ENCODE measurements at places on chromosomes 5 and 9.

GRCh38 chr9:110351009-110351467 lies 13.4 kb upstream of the TXNDC8 start:
- no peak for DNase-seq

DNA sequence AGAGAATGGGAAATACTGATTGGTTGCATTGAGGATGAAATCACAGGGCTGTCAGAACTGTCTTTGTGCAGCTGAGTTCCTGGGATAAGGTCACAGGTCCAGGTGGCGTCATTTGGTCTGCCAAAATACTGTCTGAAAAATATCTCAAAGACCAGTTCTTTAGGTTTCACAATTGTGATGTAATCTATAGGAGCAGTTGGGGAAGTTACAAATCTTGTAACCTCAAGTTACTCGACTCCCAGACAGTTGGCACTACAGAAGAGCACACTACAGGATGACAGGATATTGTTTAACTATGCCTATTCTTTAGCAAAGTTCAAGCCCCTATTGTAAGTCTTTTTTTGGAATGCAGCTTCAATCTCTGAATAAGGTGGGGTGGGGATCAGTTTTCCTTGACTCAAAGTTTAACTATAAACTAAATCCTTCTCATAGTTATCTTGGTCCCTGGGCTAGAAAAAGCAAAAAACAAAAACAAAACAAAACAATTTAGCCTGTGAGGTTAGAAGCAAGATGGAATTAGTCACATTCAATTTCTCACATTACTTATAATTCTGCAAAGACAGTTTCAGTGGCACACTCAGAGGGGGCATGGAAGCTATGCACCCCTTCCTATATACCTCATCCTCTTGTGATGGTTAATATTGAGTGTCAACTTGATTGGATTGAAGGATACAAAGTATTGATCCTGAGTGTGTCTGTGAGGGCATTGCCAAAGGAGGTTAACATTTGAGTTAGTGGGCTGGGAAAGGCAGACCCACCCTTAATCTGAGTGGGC lies 276.0 kb downstream of the AUH start:
- no peak for DNase-seq

GRCh38 chr9:125246261-125246667 lies 5.1 kb upstream of the HSPA5 start:
- DNase-seq, result no peak

GRCh38 chr9:21967169-21967568 lies 27.0 kb downstream of the CDKN2A start:
- no peak for DNase-seq

DNA sequence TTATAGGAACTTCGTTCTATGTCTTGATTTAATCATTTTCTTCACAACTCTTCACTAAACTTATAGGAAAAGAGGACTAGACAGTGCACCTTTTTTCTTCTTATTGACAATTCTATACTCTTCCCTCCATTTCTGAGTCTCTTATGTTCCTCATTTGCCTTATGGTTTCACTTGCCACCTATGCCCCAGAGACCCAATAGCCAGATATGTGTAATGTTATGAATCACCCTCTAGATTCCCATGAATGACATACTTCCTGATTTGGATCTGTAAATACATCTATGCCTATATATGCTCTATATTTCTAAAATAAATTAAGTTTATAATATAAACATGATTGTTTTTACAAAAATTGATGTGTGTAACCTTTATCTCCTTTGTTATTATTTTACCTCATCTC lies 514.1 kb upstream of the MEF2C start:
- no peak for DNase-seq

DNA sequence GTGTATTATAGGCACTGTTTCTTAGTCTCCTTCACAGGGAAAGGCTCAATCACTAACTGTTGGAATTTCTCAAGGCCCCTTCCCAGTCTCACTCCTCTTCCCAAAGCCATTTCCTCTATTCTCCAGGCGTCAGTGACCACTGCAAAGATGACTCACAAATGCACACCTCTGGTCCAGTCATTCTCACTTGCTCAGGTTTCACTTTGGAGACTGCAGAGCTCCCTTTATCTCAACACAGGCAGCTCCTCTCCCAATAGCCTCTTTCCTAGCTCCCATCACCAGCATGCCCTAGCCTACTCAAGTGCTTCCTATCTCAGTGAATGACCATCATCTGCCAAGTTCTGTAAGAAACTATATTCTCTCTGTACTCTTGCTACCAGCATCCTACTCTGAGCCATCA lies 323.6 kb downstream of the NTRK2 start:
- no peak for DNase-seq

GRCh38 chr5:86981898-86982297 lies 285.8 kb upstream of the RASA1 start:
- DNase-seq, result no peak

- DNase-seq, result no peak
Measured at GRCh38 chr5:122967085-122967484, 69.4 kb downstream of the PPIC start.

GRCh38 chr9:87673446-87674120 lies 52.3 kb upstream of the CTSL start:
- DNase-seq, result no peak

DNA sequence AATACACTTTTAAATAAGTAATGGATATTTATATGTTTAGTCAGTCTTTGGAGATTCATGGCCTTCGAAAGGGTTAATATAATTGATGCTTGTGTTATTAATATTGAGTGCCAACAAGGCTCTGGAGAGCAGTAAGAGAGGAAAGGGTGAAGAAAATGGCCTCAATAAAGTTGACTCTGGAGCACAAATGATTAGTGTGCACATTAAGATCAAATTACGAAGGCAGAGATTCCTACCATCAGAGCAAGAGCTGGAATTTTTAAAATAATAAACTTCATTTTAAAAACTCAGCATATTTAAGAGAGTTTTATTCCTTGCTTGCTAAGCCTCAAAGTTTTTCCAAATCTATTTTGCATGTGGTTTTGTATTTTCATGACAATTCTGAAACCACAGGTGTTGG lies 14.8 kb downstream of the SLC44A1 start:
- DNase-seq, result no peak

- DNase-seq, result no peak
Measured at GRCh38 chr9:128121924-128122808, 5.4 kb downstream of the PTGES2 start.

DNA sequence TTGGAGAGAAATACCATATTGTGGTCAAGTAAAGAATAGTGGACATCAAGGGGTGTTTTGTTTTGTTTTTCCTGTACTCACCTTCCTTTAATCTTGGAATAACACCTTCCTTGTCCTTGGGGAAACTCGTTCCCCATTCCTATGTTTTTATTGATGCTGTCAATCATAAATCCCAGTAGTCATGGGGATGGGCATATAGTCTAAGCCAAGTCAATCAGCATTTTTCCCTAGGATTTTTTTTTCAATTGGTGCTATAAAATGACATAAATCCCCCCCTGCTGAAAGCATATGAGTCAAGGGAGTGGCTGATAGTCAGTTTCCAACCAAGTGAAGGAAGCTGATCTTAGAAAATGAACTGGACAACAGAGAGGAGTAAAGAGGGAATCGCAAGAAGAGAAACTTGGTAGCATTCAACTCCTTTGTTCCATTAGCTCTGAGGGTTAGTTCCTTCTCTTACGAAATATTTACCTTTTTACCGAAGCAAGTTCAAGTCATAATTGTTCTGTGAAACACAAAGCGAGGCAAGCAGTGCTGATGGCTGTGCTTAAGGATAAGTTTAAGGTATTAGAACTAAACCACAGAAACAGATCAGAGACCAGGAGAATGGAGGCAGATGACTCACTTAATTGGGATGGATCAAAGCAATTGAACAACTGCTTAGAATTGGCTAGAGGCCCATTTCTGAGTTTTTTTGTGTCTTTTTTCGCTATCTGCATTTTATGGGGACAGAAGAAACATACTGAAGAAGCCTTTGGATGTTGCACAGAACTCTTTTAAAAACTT lies 218.6 kb downstream of the SEMA6A start:
- DNase-seq, result no peak

- no peak for DNase-seq
Measured at GRCh38 chr5:145110834-145111233, 724.3 kb downstream of the PRELID2 start.

GRCh38 chr5:94326586-94326985 lies 291.8 kb downstream of the KIAA0825 start:
- DNase-seq, result no peak

DNA sequence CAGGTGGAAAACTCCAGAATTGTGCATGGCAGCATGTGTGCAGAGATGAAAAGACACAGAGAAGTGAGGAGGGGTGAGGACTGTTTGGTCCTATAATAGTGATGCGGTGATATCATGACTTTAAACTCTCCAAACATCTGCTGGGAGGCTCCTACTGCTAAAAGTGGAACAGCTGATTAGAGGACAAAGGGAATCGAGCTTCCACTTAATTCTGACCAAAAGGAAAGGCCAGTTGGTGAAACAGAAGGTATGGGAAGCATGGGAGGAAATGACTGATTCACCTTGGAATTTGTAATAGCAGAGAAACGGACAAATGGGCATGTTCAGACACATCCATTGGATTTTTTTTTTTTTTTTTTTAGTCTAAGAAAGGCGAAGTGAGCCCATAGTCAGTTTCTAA lies 67.5 kb upstream of the MAMDC2 start:
- DNase-seq, result no peak

- DNase-seq, result no peak
Measured at GRCh38 chr9:128588581-128589233, 36.3 kb downstream of the SPTAN1 start.

GRCh38 chr9:93589688-93590087 lies 13.3 kb downstream of the PHF2 start:
- no peak for DNase-seq

GRCh38 chr9:93197670-93198069 lies 13.7 kb downstream of the WNK2 start:
- DNase-seq, result no peak

GRCh38 chr5:1358726-1359025 lies 13.8 kb upstream of the CLPTM1L start:
- DNase-seq, result no peak

- no peak for DNase-seq
Measured at GRCh38 chr9:130311408-130312140, 46.0 kb downstream of the HMCN2 start.

- no peak for DNase-seq
Measured at GRCh38 chr5:126872561-126873354, 95.8 kb downstream of the LMNB1 start.

DNA sequence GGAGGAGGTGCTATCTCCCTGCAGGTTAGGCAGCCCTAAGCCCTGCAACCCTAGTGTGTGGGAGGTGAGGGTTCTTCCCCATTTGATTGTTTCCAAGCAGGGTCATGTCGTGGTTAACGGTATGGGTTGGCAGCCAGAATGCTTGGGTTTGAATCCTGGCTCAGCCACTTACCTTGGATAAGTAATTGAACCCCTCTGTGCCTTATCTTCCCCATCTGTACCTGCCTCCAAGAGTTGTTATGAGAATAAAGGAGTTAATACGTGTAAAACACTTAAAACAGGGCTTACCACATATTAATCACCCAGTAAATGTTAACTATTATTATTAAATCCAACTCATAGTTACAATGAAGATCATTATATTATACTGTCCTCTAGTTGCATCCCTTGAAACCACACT lies 52.2 kb upstream of the SPATA31E1 start:
- DNase-seq, result no peak

DNA sequence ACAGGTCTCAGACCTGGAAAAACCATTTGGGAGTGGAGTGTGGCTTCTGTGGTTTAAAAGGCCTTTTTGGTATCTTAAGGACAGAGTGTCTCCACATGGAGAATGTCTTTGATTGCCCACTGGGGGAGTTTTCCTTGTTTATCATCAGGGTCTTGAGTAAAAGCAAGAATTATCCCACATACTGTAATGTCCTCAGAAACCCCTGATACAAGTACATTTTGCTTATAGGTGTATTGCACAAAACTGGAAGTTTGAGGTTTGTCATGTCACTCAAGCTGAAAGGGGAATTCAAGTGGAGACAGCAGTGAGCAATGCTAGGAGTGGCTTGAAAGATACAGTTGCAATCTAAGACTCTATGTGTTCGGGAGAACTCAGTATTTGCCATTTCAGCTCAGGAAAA lies 62.7 kb upstream of the GRAMD2B start:
- no peak for DNase-seq

DNA sequence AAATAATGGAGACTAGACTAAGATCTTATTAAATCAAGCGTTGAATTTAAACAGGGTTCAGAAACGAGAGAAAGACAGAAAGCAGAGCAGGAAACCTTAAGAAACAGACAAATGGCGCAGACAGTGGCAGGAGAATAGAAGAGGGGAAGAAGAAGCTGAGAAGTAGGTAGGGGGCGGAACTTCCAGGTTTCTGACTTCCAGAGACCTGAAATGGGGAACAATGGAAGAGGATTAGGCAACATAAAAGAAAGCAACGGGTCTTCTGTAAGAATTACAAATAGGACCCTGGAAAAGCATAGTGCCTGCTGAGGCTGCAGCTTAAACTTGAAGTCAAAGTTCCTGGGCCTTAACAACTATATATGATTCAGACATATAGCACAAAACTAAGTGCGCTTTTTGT lies 101.7 kb downstream of the BNC2 start:
- no peak for DNase-seq

- DNase-seq, result peak; percentile 51
Measured at GRCh38 chr5:130871346-130872086, 293.5 kb downstream of the HINT1 start.

GRCh38 chr5:146363161-146363874 lies 24.7 kb downstream of the POU4F3 start:
- no peak for DNase-seq

DNA sequence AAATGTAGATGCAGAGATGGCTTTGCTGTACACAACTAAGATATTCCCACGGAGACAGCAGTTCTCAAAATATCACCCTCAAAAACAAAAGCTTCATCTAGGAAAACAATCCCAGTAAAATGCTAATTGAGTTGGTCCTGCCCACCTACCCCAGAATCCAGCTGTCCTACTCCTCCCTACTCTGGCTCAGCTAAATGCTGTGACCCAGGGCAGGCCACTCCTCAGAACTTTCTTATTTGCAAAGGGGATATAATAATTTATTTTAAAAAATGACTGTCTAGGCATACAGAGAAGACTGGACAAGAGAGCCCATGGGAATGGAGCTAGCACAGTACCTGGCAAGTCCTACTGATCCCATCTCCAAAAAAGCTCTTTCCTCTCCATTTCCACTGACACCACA lies 162.3 kb downstream of the CRB2 start:
- DNase-seq, result no peak

DNA sequence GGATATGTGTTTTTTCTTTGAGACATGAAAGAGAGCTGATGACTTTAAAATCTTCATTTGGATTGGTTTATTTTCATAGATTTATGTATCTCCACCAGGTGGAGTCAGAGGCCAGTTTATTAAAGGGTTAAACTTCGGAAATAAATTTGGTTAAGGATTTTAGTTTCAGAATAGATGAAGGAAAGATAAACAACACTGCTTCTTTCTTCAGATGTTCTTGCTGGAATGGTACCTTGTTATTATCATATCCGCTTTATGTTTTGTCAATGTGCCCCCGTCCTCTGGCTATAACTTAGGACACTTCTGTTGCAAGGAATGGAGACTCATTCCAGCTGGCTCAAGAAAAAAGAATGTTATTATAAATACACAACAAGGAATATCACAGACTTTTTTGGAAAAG lies 81.2 kb downstream of the ALDH1A1 start:
- DNase-seq, result no peak

GRCh38 chr9:37729499-37729898 lies 24.1 kb upstream of the TRMT10B start:
- DNase-seq, result no peak
